Kidney glomerular epithelial cell (primary cell): ENCODE measurements at places on chromosomes 6 and 20.

GRCh38 chr20:4158466-4159050, 143.2 kb upstream of the RNF24 start:
- no peak for DNase-seq

GRCh38 chr6:34235307-34236130, 1.2 kb upstream of the HMGA1 start:
- DNase-seq = peak; percentile 69

- DNase-seq = no peak
Observed at GRCh38 chr20:51529758-51530157, 12.8 kb downstream of the NFATC2 start.

DNA sequence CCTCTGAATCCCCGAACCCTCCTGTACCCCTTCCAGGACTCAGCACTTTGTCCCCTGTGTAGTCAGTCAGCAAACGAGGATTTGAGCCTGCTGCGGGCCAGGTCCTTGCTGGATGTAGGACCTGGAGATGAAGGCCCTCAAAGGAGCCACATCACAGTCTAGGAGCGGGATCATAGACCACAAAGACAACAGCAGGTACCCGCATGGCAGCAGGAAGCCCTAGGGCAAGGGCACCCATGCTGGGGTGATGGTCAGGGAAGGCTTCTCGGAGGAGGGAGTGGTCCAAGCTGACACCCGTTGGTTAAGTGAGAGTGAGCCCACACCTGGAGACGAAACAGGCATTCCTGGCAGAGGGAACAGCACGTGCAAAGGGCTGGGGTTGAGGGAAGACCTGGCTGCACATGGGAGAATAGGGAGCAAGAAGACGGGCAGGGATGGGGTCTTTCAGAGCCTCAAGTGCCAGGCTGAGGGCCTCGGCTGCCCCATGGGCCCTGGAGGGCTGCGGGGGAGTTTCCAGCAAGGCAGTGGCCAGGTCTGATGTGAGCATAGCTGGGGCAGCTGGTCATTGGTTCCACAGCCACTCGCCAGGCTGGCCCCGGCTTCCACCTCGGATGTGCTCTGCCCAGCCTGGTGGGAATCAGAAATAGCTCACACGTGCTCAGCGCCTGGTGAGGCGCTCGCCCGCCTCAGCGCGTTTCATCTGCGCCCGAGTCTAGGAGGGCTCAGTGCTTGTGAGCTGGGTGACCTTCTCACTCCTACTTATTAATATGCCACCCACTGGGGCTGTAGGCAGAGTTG, 15.0 kb downstream of the DLGAP4 start:
- DNase-seq = no peak
